Testis (tissue), 5 donors: ENCODE measurements at places on chromosomes 4 and X. TPM values are rescaled to one million over a fixed set of nuclear protein-coding genes. Genes with fewer than 3 reads are reported as not detected.

Gene TRIML2
- total RNA-seq, result 4.8 TPM

Gene ASB9
- total RNA-seq, result 88.8 TPM

Gene PROM1
- 25.4 TPM for total RNA-seq

Gene UNC5C
- 20.5 TPM for total RNA-seq

Gene OTUD6A
- total RNA-seq, result 17.9 TPM

Gene TMEM33
- total RNA-seq, result 47.0 TPM

Gene ZFP42
- total RNA-seq, result 2.2 TPM

Gene NOX1
- total RNA-seq, result not detected

Gene RBM46
- total RNA-seq, result 27.3 TPM

Gene CNGA1
- 1.7 TPM for total RNA-seq

Gene PIR
- total RNA-seq, result 10.3 TPM

Gene RBM47
- 51.7 TPM for total RNA-seq

Gene ETDB
- 2.0 TPM for total RNA-seq

Gene KLB
- total RNA-seq, result 1.4 TPM

Gene SERTM2
- total RNA-seq, result 0.06 TPM

Gene KLHL4
- 40.8 TPM for total RNA-seq

Gene IQCM
- total RNA-seq, result 7.4 TPM

Gene PDZD4
- total RNA-seq, result 17.2 TPM

Gene SPANXN5
- total RNA-seq, result 8.8 TPM

Gene SHROOM3
- 6.4 TPM for total RNA-seq

Gene TRIM61
- 4.9 TPM for total RNA-seq

Gene GPR34
- total RNA-seq, result 3.8 TPM

Gene SPANXD
- total RNA-seq, result not detected

Gene ARMCX2
- 16.1 TPM for total RNA-seq

Gene SUPT20HL2
- 17.1 TPM for total RNA-seq

Gene ADGRL3
- total RNA-seq, result 21.6 TPM

Gene KLF8
- 11.7 TPM for total RNA-seq

Gene MSX1
- 0.99 TPM for total RNA-seq

Gene HSFX1
- 9.8 TPM for total RNA-seq

Gene CENPVL1
- 5.9 TPM for total RNA-seq
